Activated CD4-positive, alpha-beta T cell treated with anti-CD3 and anti-CD28 coated beads, Interleukin-2, amount 10 ng/mL, durations not matched to agents 7 days and 5 days (primary cell): ENCODE measurements at places on chromosomes 5 and 9. TPM values are rescaled to one million over a fixed set of nuclear protein-coding genes. Genes with fewer than 3 reads are reported as not detected.
A peak's percentile ranks its signal among the peaks of the same experiment; 100 is the strongest.

- DNase-seq, result no peak
Observed at GRCh38 chr9:111096051-111096450, 57.8 kb upstream of the LPAR1 start.

The LCN12 gene
- 3.5 TPM for total RNA-seq

GRCh38 chr5:171907725-171908343, 98.6 kb downstream of the FBXW11 start:
- DNase-seq, result peak; percentile 74

The NFX1 gene
- 33.7 TPM for total RNA-seq

- DNase-seq, result no peak
Observed at GRCh38 chr9:131020388-131020787, 11.4 kb downstream of the LAMC3 start.

The MIGA2 gene
- total RNA-seq, result 33.8 TPM
